ENCODE measurements at places on chromosomes 12 and 14.

DNA sequence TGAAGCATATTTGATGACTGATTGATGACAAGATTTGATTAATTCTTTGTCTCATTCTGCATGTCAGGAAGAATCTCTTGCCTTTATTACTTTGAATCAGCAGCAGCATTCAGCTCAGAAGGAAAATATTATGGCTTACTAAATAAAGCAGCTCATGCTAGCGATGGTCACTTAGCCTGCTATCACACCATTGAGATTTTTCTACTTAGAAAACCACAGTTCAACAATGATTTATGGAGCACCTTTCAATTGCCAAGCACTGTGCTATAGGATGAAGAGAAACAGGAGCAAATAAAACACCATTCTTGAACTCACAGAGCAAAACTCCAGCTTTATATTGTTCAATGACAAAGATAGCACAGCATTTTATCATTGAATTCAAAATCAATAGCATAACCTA lies 197.7 kb downstream of the CPNE8 start:
- no peak for DNase-seq

- no peak for DNase-seq
These were observed 264.6 kb downstream of the ALG10 start for GRCh38 chr12:34286934-34287333.

DNA sequence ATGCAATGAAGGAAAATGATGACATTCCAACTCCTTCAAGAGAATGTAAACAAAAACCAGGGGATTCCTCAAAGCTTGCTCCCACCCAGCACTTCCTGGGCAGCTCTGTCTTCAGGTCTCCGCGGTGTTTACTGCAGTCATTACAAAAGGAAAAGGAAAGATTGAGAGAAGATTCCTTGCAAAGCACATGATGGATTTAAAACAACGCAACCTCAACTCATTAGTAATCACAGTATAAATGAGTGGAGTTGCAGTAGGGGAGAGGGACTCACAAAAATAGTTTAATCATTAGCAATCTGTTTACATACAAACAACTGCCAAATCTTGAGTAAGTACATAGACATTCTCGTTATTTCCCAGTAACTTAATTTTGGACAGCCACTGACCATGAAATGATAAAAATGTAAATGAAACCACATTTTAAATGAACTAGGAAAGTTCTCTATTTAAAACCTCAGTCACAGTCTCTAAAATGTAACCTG lies 49.7 kb upstream of the OVCH1 start:
- DNase-seq = no peak

DNA sequence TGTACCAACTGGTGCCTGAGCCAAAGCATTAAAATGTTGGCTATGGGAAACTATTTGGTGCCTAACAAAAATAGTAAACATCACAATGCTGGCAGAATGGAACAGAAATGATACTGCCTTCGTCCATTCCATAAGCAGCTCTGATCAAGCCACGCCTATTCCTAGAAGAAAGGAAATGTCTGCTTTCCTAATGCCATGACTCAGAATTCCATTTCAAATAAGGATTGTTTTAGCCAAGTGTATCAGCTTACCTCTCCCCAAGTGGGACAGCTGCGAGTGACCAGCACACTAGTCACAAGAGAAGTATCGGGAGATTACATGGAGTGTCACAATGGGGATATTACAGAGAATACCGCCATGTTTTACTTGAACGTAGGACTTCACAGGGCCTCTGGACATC lies 38.7 kb downstream of the GLT8D2 start:
- peak; percentile 29 for DNase-seq

- DNase-seq = no peak
These were observed 10.2 kb upstream of the NYNRIN start for GRCh38 chr14:24388474-24389179.

DNA sequence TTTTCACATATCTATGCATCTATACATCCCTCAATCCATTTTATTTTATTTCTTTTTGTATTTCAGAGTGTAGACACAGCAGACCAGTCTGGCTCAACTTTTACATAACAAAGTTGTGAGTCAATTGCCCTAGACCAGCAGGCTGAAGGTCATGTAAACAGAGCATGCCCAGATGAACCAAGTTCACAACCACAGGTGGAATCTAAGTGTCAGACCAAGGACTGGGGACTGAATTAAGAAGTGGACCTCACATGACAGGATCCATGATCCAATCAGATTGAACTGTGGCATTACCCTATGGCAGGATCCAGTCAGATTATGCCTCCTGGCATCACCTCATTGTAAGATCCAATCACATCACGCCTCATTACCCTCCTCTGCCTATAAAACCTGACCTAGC lies 455.8 kb downstream of the SOX5 start:
- no peak for DNase-seq

- no peak for DNase-seq
These were observed 11.3 kb upstream of the TMBIM6 start for GRCh38 chr12:49730050-49730449.

DNA sequence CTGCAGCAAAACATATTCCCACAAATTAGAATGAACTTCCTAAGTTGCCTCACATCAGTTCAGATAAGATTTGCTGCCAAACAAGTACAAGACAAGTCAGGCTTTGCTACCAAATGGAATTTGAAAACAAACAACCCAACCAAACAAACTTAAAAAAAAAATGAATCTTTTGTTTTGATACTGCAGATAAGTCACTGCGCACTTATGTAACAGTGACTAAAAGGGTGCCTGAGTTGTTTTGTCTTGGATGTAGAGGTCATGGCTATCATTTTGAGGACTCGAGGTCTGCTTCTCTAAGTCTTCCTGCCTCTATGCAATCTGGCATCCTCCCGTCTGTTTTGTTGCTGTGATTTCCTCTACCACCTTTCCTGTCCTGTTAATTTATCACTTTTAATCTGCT lies 11.1 kb upstream of the EPS8 start:
- no peak for DNase-seq

DNA sequence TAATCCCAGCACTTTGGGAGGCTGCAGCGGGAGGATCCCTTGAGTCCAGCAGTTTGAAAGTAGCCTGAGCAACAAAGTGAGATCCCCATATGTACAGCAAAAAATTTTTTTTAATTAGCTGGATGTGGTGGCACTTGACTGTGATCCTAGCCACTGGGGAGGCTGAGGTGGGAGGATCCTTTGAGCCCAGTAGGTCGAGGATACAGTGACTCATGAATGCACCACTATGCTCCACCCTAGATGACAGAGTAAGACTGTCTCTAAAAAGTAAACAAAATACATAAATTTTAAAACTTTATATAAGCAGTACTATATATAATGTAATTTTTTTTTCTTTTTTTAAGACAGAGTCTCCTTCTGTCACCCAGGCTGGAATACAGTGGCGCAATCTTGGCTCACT lies 115.4 kb downstream of the ESR2 start:
- no peak for DNase-seq

DNA sequence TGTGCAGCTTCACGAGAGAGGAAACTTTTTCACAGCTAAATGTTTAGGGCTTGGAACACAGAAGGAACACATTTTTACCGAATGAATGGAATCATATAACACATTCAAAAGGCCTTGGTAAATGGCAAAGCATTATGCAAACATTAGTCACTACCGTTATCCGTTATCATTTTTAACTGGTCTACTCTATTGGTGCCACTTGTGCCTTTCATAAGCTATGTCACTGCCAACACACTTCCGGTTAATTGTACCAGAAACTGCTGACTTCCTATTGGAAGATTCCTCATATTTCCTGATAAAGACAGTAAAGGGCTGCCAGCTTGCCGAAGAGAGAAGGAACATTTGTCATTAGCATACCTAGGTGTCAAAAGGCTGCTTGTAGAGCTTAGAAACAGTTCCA lies 169.2 kb downstream of the APAF1 start:
- DNase-seq = no peak

DNA sequence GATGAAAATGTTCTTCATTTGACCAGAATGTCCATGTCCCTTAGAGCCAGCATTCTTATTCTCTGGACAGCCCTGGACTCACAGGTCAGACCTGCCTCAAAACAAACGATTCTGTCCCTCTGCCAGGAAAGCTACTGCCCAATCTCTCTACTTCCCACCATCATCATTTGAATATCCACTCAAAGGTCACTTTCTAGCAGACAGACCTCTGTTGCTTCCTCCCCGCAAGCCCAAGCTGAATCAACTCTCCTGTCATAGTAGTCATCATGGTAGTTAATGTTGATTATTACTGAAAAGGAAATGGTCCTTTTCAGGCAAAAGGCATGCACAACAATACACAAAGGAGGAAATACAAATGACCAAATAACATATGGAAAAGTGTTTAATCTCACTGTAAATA lies 39.6 kb upstream of the CPM start:
- DNase-seq = no peak

DNA sequence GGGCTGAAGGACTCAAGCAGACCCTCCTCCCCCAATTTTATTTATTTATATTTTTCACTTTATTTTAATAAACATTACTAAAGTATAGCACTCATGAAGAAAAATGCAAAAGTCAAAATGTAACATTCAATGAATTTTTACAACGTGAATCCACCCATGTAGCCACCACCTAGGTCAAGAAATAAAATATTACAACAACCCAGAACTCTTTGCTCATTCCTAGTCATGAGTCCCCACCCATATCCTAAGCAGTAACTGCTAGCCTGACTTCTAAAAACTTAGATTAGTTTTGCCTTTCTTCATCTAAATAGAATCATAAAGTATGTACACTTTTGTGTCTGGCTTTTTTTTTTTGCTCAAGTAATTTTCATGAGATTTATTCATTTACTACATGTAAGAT lies 86.9 kb upstream of the CRY1 start:
- DNase-seq = no peak

DNA sequence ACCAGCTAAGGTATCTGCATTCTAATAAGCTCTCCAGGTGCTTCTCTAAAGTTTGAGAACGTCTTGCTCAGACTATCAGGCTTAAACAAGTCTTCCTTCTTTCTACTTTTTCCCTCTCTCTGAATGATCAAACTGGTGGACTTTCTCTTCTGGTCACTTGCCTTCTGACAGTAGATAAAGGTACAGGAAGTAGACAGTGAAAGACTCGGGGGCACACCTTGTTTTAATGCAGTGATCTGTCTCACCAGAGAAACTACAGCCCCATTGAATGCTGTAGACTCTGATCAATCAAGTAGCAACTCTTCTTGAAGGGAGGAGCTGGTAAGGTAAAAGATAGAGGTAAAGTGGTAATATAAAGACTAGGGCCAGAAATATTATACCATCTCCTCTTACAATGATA lies 48.1 kb upstream of the ATXN7L3B start:
- DNase-seq = no peak

DNA sequence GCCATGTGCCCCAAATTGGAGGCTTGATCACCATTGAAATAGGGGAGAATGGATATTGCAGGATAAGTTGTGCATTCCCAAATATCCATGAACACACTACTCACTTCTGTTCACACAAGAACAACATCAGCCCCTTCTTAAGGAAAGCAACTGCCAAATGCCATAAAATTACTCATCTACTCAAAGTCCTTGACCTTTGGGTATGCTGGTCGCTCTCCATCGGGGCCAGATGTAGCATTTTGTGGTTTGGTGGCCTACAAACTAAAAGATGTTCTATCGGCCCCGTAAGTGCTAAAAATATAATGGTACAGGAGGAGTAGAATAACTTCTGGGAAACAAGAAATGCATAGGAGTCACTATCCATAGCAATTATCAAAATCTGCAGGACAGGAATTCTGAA lies 362.6 kb downstream of the AEBP2 start:
- no peak for DNase-seq

- no peak for DNase-seq
These were observed 2.2 kb upstream of the RPAP3 start for GRCh38 chr12:47707905-47708543.

GRCh38 chr14:104968541-104969401 lies 9.4 kb downstream of the AHNAK2 start:
- DNase-seq = peak; percentile 15

DNA sequence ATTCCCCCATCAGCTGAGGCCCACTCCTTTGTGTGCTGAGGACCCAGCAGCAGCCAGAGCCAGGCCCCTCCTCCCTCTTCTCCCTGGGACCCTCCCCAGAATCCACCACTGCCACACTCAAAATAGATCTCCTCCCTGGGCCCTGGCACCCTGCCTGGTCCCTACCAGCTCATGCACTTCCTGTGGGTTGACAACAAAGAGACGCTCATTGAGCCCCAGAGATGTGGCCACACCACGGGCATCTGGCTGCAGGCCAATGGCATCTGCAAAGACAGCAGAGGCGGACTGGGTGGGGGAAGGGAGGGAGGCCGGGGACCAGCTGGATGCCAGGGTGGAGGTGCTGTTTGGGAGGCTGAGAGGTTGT lies 16.0 kb upstream of the ENDOU start:
- peak; percentile 73 for DNase-seq

- peak; percentile 19 for DNase-seq
These were observed 15.2 kb downstream of the FBXO33 start for GRCh38 chr14:39417014-39417413.

DNA sequence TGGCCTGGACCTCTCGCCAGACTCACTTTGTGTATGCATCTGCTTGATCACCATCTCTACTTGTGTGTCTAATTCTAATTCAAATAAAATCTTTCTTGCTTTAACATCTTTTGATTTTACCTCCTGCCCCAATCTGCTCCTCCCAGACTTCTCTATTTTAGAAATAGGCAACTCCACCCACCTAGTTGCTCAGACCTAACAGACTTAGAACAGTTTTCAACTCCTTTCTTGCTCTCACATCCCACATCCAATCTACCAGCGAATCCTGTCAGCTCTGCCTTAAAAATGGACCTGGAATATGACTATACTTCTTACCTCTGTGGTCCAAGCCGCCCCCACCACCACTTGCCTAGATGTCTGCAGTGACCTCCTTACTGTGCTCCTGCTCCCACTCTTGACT lies 18.7 kb downstream of the NRXN3 start:
- no peak for DNase-seq

- DNase-seq = no peak
These were observed 11.3 kb downstream of the SAV1 start for GRCh38 chr14:50656776-50657175.

GRCh38 chr12:84038242-84038641 lies 874.4 kb downstream of the SLC6A15 start:
- DNase-seq = no peak

DNA sequence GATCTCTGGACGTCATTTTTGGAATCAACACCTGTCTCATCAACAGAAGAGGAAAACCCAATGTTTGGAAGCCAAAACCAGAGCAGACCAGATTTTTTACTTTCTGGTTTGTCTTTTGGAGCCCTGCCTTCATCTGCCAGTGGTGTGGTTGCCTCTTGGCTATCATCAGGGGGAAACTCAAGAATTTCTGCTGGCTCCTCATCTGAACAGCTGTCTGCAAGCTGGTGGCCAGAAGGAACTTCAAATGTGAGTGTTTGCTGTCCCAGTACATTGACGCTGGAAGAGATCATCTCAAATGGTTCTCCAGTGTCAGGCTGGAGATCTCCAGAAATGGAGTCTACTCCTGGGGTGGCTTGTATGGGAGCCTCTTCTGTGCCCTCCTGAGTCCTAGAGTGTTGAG lies 13.8 kb downstream of the PLD4 start:
- DNase-seq = no peak
